ENCODE measurements at places on chromosomes 5 and 9.
A peak's percentile ranks its signal among the peaks of the same experiment; 100 is the strongest.

DNA sequence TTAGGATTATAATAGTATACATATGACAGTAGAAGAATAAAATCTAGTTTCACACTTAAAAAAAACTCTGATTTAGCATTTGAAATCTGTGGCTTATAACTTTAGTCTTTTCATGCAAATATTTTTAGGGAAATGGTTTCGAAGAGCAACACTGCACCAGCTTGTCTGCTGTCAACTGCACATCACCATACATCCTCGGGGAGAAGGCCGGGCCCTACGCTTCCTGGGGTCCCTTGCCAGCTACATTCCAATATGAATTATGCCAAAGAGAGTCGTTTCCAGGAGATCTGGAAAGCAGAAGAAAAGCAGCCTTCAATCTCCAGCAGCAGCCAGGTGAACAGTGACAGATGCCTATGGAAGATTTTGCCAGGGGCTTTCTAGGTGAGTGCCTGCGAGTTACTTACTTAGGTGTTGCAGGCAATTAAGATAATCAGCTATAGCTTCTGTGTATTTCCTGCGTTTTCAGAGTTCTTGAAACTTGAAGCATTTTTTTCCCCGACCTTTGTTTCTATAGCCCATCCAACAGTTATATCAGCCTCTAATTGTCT lies 166.8 kb downstream of the TRPM3 start:
- H3K4me3 ChIP-seq: no peak overlapping the region
- H3K27me3 ChIP-seq: no peaks in the 10 kb centered on the region
- H3K27ac ChIP-seq: no peak overlapping the region
- no peaks in the 10 kb centered on the region for H3K36me3 ChIP-seq

DNA sequence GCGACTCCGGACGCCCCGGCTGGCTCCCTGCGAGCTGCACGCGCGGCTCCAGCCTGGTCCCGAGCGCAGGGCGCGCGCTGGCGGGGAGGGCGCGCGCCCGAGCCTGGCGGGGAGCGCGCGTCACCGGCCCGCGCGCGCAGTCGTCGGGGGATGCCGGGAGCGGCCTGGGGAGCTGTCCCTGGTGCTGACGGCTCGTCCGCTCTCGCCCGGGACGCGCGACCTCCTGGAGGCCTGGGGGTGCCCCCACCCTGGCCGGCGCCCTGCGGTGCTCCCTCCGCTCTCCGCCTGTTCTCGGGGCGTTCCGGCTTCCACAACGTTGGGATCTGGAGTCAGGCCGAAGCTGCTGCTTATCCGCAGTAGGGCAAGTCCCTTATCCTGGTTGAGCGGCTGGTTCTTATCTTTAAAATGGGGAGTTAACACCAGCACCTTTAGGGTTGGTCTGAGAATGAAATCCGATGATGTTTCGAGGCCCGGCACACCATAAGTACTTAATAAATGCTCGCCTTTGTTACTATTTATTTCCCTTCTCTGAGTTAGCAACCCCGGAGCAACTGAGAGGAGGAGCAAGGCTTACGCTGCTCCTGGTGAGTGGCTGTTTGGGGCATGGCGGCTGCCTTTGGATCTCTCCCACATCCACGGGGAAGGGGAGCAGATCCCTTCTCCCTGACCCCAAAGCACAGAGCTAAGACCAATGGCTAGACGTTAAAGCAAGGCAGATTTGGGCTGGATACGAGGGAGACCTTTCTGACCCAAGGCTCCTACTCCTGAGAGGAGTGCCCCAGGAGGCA lies at the start of gene FAM163B:
FAM163B (minus strand) TSS at position 79 of the 788 bp plus-strand sequence. CDS start 29,166 bp downstream, outside the sequence.
- H3K4me1 ChIP-seq: no peaks in the 10 kb centered on the region
- DNase-seq: peak; percentile 58
- no peaks in the 10 kb centered on the region for H3K36me3 ChIP-seq
- no peak within 1 kb of the TSS for H3K4me3 ChIP-seq

DNA sequence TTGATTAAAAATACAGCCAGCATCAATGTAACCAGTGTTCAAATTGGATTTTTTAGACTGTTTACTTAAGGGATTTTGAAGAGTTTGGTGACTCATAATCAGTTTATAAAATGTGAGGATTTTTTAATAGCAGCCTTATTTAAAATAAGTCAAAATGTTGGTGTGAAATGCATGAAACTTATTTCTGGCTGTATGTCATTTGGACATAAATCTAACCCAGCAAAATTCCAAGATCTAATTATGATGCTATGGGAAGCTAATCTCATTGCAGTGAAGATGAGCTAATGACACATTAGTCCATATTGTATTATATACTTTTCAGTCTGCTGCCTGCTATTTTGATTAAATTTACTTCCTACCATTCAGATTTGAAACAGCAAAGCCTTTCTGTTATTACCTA lies 140.3 kb downstream of the AOPEP start:
- no peak overlapping the region for H3K4me3 ChIP-seq
- no peaks in the 10 kb centered on the region for H3K27me3 ChIP-seq

DNA sequence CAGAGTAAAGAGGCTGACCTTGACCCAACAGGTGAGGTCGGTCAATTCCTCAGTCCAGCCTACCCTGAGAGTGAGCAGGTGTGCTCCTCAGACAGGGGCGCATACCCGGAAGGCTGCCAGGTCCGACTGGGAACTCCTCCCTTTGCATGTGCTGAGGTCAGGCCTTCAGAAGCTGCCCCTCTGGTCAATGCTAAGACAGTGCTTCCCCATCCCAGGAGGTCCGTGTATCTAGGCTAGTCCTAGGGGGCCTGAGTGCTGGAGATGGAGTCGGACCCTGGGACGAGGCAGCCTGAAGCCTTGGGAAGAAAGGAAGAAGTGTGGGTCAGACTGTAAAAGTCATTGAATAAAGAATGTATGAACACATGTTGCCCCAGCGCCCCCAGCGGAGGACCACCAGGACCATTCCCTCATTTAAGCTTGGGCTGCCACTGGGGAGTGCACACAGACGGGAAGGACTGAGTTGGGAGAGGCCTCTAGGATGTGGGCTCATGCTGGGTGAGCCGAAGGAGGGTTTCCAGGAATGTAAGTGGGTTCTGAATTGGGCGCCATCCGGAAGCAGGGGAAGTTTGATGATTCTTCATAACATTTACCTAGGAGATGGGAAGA lies 41.0 kb upstream of the GFPT2 start:
- no peaks in the 10 kb centered on the region for H3K27me3 ChIP-seq
- H3K36me3 ChIP-seq: no peaks in the 10 kb centered on the region
- no peak overlapping the region for H3K4me3 ChIP-seq
- no peak for DNase-seq
- H3K4me1 ChIP-seq: no peaks in the 10 kb centered on the region

GRCh38 chr5:168851902-168852321 lies 272.7 kb upstream of the PANK3 start:
- H3K36me3 ChIP-seq: no peaks in the 10 kb centered on the region
- H3K4me1 ChIP-seq: no peaks in the 10 kb centered on the region
- DNase-seq: no peak
- H3K27ac ChIP-seq: no peak overlapping the region
- H3K4me3 ChIP-seq: no peak overlapping the region

- no peaks in the 10 kb centered on the region for H3K36me3 ChIP-seq
- H3K27ac ChIP-seq: peak overlapping the region; percentile 56
- peak; percentile 83 for DNase-seq
- H3K27me3 ChIP-seq: no peaks in the 10 kb centered on the region
- H3K4me1 ChIP-seq: peaks cover 10% of the 10 kb centered on the region
These were observed 41.3 kb downstream of the PFDN1 start for GRCh38 chr5:140261403-140262171.

DNA sequence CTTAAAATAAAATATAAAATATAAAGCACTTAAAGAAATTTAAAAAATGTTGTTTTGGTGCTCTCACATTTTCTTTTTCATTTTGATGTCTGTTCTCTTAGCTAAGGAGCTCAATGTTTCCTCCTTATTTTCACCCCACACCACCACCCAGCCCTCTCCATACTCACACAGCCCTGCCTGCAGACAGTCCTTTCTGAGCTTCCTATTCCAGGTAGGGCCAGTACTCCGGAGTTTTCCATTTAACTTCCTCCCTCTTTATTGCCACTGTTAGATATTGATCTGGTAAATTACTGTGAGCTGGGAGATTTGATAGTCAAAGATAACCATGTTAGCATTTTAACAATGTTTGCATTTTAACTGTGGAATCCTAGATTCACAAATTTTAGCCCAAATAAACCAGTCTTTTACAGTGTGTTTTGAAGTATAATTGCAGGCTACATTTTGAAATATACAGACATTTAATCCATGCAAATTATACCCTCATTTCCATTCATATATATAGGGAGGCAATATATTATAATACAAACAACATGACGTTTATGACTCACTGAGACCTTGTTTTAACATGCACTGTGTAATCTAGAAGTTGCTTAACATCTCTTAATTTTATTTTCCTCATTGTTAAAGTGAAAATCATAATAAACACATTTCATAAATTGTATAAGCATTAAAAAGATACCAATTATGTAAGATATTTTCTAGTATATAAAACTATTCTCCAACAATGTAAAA lies 927.1 kb downstream of the NR2F1-AS1 start:
- no peaks in the 10 kb centered on the region for H3K36me3 ChIP-seq
- no peaks in the 10 kb centered on the region for H3K4me1 ChIP-seq
- no peak overlapping the region for H3K4me3 ChIP-seq
- H3K27ac ChIP-seq: no peak overlapping the region
- DNase-seq: no peak

GRCh38 chr9:100521282-100521681 lies 48.3 kb downstream of the TMEFF1 start:
- H3K4me1 ChIP-seq: no peaks in the 10 kb centered on the region
- no peaks in the 10 kb centered on the region for H3K27me3 ChIP-seq
- H3K27ac ChIP-seq: no peak overlapping the region
- no peaks in the 10 kb centered on the region for H3K36me3 ChIP-seq
- H3K4me3 ChIP-seq: no peak overlapping the region

GRCh38 chr5:69493396-69494133 lies 975 bp downstream of the OCLN start:
- H3K27me3 ChIP-seq: no peaks in the 10 kb centered on the region
- peak overlapping the region; percentile 84 for H3K27ac ChIP-seq
- peaks cover 19% of the 10 kb centered on the region for H3K4me1 ChIP-seq
- DNase-seq: peak; percentile 71
- H3K36me3 ChIP-seq: no peaks in the 10 kb centered on the region

GRCh38 chr5:110354915-110355644 lies 371.4 kb downstream of the TMEM232 start:
- H3K4me3 ChIP-seq: no peak overlapping the region
- no peaks in the 10 kb centered on the region for H3K4me1 ChIP-seq
- no peaks in the 10 kb centered on the region for H3K36me3 ChIP-seq
- DNase-seq: no peak
- H3K27me3 ChIP-seq: no peaks in the 10 kb centered on the region

GRCh38 chr9:34493972-34494535 lies 28.7 kb downstream of the ENHO start:
- H3K27me3 ChIP-seq: no peaks in the 10 kb centered on the region
- DNase-seq: peak; percentile 33
- no peak overlapping the region for H3K4me3 ChIP-seq
- H3K36me3 ChIP-seq: no peaks in the 10 kb centered on the region
- no peak overlapping the region for H3K27ac ChIP-seq
- no peaks in the 10 kb centered on the region for H3K4me1 ChIP-seq

DNA sequence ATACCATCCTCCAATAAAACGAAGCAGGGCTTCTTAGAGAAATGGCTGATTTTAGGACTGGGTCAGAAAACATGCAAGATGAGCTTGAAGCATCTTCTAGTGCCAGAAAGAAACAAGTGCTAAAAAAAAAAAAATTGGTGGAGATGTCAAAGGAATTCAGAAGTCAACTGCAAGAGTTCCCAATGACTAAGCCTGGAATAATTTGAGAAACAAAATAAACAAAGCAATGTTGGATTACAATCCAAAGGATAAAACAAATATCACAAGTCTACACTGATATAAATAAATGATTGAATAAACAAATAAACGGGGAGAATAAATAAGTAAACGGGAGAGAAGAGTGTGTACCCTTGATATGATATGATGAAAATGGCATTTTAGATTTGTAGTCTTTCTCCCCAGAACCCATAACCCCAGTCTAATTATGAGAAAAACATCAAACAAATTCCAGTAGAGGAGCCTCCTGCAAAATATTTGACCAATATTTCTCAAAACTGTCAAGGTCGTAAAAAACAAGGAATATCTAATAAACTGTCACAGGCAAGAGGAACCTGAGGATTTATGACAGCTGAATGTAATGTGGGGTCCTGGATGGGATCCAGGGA lies 63.5 kb upstream of the CCL21 start:
- no peak overlapping the region for H3K27ac ChIP-seq
- H3K4me3 ChIP-seq: no peak overlapping the region
- H3K27me3 ChIP-seq: no peaks in the 10 kb centered on the region
- no peaks in the 10 kb centered on the region for H3K4me1 ChIP-seq
- DNase-seq: no peak

GRCh38 chr5:96331210-96331609 lies 101.8 kb downstream of the PCSK1 start:
- no peaks in the 10 kb centered on the region for H3K27me3 ChIP-seq
- H3K4me3 ChIP-seq: no peak overlapping the region
- H3K4me1 ChIP-seq: peaks cover 16% of the 10 kb centered on the region
- no peaks in the 10 kb centered on the region for H3K36me3 ChIP-seq

- DNase-seq: no peak
- H3K4me1 ChIP-seq: no peaks in the 10 kb centered on the region
- no peaks in the 10 kb centered on the region for H3K36me3 ChIP-seq
- H3K27ac ChIP-seq: no peak overlapping the region
- no peaks in the 10 kb centered on the region for H3K27me3 ChIP-seq
These were observed 36.2 kb downstream of the TNFSF8 start for GRCh38 chr9:114894206-114894605.

GRCh38 chr5:94545870-94546625 lies 72.4 kb downstream of the KIAA0825 start:
- H3K4me1 ChIP-seq: no peaks in the 10 kb centered on the region
- H3K36me3 ChIP-seq: no peaks in the 10 kb centered on the region
- no peak overlapping the region for H3K4me3 ChIP-seq
- no peak overlapping the region for H3K27ac ChIP-seq
- H3K27me3 ChIP-seq: no peaks in the 10 kb centered on the region

- no peak overlapping the region for H3K4me3 ChIP-seq
- H3K27me3 ChIP-seq: no peaks in the 10 kb centered on the region
- H3K36me3 ChIP-seq: no peaks in the 10 kb centered on the region
- no peak overlapping the region for H3K27ac ChIP-seq
- H3K4me1 ChIP-seq: no peaks in the 10 kb centered on the region
These were observed 69.6 kb downstream of the PTPDC1 start for GRCh38 chr9:94153905-94154304.

GRCh38 chr9:70641631-70642030 lies 227.2 kb upstream of the KLF9 start:
- no peaks in the 10 kb centered on the region for H3K27me3 ChIP-seq
- H3K27ac ChIP-seq: no peak overlapping the region
- no peak for DNase-seq
- no peaks in the 10 kb centered on the region for H3K4me1 ChIP-seq
- H3K36me3 ChIP-seq: no peaks in the 10 kb centered on the region
